ENCODE measurements at places on chromosomes 16 and 17. TPM values are rescaled to one million over a fixed set of nuclear protein-coding genes. Genes with fewer than 3 reads are reported as not detected.

DNA sequence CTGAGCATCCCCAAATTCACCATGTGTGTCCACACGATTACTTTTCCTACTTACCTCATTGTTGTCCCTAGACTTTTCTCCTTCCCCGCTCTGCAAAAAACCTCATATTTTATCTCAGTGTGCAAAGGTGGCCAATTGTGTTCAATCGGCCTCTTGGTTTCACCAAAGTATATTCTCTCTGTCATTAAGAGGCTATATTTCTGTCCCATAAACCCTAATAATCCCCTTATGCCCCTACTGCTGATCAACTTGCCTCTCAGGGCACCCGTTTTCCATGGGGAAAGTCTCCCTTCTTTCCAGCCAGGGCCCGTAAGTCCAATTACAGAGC, 11.6 kb downstream of the CES2 start:
- no peak for DNase-seq

DNA sequence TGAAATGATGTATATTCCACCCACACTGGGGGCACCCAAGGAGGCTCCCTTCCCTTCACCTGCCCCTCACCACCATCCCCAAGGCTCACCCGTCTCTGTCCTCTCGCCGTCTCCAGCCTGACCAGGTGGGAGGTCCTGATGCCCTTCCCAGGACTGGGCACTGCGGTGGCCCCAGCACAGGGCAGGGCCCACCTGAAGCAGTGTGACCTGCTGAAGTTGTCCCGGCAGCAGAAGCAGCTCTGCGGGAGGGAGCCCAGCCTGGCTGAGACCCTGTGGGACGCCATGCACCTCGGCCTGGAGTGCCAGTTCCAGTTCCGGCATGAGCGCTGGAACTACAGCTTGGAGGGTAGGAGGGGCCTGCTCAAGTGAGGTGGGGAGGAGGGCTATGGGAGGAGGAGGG, 9.9 kb downstream of the PPY start:
- no peak for DNase-seq

- no peak for DNase-seq
These were observed 19.8 kb downstream of the HOXB1 start for GRCh38 chr17:48510761-48511604.

DNA sequence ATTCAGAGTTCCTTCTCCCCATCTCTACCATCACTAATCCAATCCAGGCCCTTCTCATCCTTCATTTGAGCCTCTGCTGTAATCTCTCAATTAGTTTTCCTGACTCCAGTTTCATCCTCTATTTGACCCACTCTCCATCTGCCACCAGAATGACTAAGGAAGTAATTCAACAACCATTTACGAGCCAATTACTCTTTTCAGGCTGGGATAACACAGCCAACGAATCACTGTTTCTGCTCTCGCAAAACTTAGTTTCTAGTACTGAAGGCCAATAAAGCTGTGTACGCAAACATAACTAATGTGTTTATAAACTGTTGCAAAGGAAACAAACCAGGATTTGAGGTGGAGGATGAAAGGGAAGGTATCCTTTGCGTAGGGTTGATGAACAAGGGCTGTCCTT, 53.7 kb downstream of the MAP2K6 start:
- DNase-seq, result no peak

- DNase-seq, result no peak
These were observed 180.2 kb upstream of the TBX2 start for GRCh38 chr17:61219460-61219859.

DNA sequence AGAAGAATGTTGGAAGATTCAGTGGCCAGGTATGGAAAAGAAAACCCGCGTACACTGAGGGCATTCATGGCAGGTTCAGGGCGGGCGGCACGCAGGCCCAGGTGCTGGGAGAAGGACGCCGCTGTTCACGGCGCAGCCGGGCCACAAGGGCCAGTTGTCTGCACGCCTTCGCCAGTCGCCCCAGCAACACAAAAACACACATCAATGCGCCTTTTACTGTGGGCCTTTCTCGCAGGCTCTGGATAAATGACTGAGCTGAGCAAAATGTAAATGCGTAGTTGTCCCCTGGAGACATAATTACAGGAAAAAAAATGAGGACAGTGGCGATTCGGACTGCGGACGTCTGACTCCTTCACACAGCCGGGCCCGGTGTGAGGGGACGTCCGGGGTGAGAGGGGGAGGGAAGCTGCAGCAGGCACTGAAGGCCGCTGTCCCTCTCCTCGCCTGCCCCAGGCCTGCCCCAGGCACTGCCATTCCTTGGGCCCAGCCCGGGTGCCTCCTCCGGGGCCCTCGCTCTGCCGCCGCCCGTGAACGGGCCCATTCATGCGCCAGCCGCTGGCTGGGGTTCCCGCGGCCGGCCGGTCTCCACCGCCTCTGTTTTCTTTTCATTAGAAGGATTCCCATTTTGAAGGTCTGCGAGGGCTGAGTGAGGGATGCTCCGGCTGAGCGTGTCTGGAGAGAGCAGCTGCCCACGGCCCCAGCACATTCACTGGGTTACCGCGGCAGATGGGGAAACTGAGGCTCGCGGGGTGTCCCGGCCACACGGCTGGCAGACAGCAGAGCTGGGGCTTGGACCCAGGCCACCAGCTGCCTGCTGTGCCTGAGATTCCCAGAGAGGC, 6.5 kb upstream of the ZNF469 start:
- DNase-seq, result no peak

DNA sequence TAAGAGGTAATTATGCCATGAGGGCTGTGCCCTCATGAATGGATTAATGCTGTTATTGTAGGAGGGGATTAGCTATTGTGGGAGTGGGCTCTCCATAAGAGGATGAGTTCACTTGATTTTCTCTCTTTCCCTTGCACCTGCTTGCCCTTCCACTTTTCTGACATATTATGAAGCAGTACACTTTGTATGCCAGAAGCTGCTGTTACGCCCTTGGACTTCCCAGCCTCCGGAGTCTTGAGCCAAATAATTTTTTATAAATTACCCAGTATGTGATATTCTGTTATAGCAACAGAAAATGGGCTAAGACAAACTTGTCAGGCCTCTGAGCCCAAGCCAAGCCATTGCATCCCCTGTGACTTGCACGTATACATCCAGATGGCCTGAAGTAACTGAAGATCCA, 38.4 kb downstream of the PSMD12 start:
- DNase-seq, result no peak

- no peak for DNase-seq
These were observed 12.1 kb upstream of the TRAP1 start for GRCh38 chr16:3729161-3730112.

GRCh38 chr16:76676356-76676755, 399.2 kb downstream of the CNTNAP4 start:
- DNase-seq, result no peak

GRCh38 chr16:30581457-30581856, 4.0 kb downstream of the ZNF785 start:
- DNase-seq, result no peak

GRCh38 chr16:23676924-23677480, 1.7 kb upstream of the PLK1 start:
- no peak for DNase-seq

GRCh38 chr16:56944954-56945839, 13.3 kb downstream of the HERPUD1 start:
- DNase-seq, result no peak

DNA sequence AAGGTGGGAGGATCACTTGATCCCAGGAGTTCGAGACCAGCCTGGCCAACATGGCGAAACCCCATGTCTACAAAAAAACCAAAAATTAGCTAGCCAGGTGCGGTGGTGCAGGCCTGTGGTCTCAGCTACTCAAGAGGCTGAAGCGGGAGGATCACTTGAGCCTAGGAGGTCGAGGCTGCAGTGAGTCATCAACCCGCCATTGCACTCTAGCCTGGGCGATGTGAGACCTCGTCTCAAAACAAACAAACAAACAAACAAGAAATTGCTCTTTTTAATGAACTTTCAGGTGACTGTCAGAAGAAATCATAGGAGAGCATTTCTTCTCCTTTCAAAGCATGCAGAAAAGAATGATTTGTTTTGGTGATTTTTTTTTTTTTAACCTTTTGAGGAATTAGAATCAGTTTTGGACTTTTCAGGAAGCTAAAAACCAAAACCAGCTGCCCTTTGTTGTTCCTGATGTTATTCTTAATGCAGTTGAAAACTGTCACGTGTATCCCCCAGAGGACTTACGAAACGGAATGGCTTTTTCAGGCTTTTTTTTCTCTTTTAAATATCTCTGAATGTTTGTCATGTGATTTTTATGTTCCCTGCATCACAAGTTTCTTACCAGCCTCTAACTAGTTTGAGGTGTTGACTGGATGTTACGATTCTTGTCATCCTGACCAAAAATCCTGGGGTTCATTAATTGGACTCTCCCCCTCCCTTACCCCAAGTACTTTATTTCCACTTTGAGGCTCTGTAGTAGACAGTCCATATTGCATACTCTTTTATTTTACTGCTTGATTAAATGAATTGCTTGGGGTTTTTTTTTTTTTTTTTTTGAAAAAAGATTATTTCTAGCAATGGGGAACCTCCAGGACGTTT, 34.1 kb downstream of the SNX29 start:
- no peak for DNase-seq

DNA sequence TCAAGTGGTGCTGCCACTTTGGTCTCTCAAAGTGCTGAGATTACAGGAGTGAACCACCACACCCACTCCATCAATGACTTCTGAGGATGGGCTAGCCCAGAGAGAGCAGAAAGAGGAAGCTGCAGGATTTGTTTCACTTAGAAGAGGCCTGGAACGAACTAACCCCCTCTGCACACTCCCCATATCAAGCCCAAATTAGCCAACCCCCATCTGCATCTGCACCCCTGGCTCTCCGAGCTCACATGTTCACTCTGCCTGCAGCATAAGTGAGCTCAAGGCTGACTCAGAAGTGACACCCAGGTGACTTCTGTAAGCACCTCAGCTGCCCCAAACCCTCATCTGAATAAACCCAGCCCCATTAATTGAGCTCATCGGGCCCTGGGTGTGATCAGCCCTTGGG, 4.8 kb downstream of the SCNN1G start:
- DNase-seq, result no peak

DNA sequence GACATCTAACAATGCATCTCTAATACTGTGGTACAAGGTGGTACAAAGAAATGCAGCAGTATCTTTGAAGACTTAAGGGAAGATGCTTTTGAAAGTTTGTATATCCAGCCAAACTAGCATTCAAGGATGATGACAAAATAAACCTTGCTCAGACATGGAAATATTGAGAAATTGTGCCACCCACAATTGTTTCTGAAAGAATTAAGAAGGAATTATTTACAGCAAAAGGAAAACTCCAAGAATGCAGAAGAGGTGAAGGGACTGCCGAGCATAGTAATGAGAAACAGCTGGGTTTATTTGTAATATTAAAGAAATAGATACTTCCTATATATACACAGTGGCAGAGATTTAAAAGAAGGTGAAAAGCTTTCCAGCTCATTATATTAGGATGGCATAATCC, 29.5 kb downstream of the PMFBP1 start:
- no peak for DNase-seq

GRCh38 chr17:68100000-68100641, 64.6 kb downstream of the KPNA2 start:
- no peak for DNase-seq

- DNase-seq, result no peak
These were observed 17.4 kb downstream of the NXN start for GRCh38 chr17:962166-962565.

KRT40 gene
- 0.09 TPM for total RNA-seq

TVP23A gene
- not detected for total RNA-seq

CHRNE gene
- total RNA-seq, result 1.8 TPM

CDRT4 gene
- total RNA-seq, result 6.9 TPM

TAC4 gene
- total RNA-seq, result not detected

SAP30BP gene
- total RNA-seq, result 38.3 TPM

TMEM107 gene
- total RNA-seq, result 7.3 TPM

CACNG1 gene
- total RNA-seq, result not detected

HS3ST6 gene
- not detected for total RNA-seq

IL17C gene
- not detected for total RNA-seq

CD300LB gene
- total RNA-seq, result 0.19 TPM

SHISA9 gene
- total RNA-seq, result 0.12 TPM

FADS6 gene
- total RNA-seq, result 0.16 TPM

KRTAP4-6 gene
- not detected for total RNA-seq

Measured in pancreas (tissue), 10 donors.